ENCODE measurements at places on chromosomes 7 and 10.
A peak's percentile ranks its signal among the peaks of the same experiment; 100 is the strongest.

DNA sequence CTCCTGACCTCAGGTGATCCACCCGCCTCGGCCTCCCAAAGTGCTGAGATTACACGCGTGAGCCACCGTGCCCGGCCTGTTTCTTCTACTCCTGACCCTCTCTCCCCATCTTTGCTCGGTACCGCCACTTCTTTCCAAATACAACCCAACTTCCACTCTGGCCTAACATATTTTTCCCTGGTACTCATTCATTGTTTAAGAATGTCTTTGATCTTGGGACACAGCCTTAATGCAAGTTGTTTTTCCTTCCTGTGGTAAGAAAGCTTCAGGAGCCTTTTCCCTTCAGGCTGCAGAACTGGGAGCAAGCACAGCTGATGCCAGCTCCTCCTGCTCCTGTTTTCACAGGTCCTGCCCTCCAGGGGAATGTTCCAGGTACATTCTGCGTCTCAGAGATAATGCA lies 13.7 kb downstream of the CALML3 start:
- DNase-seq = no peak

DNA sequence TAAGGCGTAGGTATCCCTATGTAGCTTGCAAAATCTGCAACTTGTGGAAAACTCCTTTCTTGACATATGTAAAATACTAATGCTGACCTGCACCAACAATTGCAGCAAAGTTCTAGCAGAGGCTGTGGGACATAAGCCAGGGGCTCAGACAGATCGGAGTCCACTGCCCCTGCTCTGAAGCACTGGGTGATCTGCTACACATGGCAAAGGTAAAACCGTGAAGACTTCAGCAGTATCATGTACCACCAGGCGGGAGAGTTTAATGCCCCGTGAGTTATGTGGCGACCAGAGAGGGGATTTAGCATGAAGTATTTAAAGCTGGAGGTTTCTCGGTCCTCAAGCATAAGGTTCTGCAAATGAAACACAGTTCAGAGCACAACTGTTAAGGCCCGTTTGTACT lies 76.4 kb downstream of the ABCC2 start:
- no peak for DNase-seq

DNA sequence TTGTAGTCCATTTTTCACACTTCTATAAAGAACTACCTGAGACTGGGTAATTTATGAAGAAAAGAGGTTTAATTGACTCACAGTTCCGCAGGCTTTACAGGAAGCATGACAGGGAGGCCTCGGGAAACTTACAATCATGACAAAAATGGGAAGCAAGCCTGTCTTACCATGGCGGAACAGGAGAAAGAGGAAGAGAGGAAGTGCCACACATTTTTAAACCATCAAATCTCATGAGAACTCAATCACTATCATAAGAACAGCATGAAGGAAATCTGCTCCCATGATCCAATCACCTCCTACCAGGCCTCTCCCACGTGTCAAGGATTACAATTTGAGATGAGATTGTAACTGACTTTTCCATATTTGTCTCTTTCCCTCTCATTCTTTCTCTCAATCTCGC lies 9.3 kb upstream of the PNPLA8 start:
- DNase-seq = no peak

DNA sequence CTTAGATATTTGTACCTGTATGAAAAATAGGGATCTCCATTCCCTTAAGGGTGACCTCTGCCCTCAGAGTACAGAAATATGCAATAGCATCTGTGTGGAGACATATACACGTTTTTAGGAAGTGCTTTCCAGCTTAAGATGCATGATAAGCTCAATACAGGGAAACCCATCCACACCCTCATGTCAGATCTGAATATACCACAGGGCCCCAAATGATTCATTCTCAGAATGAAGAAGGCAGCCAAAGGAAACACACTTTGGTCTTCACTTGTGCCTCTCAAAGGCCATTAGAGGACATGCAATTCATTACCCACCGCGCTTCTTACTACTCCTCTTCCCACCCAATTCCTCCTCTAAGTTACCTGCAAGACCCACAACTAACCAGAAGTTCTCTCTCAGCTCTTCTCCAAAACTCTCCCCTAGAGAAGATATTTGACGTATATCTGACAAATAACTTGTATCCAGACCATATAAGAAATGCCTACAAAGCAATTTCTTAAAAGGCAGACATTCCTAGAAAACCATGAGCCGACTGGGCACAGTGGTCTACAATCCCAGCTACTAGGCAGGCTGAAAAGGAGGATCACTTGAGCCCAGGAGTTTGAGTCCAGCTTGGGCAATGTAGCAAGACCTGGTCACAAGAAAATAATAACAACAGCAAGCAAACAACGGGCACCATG lies 103.0 kb downstream of the OAT start:
- no peak for DNase-seq

- DNase-seq = no peak
Observed at GRCh38 chr7:27202018-27202861, 2.3 kb upstream of the HOXA13 start.

DNA sequence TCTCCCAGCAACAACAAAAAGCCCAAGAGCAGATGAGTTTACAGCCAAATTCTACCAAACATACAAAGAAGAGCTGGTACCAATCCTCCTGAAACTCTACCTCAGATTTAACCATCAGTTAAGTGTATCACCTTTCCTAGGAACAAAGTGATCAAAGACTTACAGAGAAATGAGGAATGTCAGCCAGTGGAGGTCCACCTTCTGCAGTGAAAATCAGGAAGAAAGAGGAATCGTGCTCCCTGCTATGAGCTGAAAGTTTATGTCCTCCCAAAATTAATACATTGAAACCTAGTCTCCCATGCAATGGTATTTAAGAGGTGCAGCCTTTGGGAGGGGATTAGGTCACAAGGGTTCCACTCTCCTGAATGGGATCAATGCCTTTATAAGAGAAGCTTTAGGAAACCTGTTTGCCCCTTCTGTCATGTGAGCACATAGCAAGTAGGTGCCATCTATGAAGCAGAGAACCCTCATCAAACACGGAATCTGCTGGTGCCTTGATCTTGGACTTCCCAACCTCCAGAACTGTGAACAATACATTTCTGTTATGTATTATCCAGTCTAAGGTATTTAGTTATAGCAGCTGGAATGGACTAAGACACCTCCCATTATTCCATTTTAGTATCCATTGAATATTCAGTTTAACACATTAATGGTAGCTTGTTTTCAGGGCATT lies 139.0 kb upstream of the FZD8 start:
- DNase-seq = no peak

GRCh38 chr10:29998142-29998808 lies 61.1 kb downstream of the JCAD start:
- DNase-seq = peak; percentile 31

DNA sequence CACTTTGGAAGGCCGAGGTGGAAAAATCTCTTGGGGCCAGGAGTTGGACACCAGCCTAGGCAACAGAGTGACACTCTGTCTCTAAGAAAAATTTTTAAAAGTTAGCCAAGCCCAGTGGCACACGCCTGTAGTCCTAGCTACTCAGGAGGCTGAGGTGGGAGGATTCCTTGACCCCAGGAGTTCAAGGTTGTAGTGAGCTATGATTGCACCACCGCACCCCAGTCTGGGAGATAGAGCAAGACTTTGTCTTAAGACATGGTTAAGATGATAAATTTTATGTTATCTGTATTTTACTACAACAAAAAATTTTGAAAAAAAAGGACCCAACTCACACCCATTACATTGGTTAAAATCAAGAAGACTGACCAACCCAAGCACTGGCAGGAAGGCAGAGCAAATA lies 44.4 kb upstream of the SMARCD3 start:
- DNase-seq = no peak

- no peak for DNase-seq
Observed at GRCh38 chr10:125123476-125124114, 36.8 kb downstream of the CTBP2 start.

GRCh38 chr7:41584746-41585145 lies 118.1 kb downstream of the INHBA start:
- DNase-seq = no peak

DNA sequence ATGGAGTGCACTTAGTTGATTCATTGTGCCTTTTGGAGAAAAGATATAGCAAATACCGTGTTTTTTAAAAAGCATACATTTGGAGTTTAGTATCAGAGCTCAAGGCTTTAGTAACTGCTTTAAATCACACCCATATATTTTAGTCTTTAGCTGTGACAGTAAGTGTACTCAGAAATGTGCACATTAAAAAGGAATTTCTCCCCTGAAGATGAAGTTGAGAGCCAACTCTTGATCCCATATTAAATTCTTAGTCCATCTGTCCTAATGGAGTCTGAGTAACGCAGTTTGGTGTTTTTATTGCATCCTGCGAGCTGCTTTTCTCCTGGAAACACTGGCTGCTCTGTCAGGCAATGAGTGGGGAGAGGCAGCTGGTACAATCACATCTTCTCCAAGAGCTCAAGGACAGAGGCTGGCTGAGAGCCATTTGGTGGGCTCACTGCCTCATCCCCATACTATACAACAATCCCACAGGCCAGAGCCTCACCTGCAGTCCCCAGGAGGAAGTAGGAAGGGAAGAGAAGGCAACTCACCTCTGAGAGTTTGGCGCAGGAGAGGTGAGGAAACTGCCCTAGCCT lies 473.6 kb upstream of the C7orf33 start:
- DNase-seq = no peak

DNA sequence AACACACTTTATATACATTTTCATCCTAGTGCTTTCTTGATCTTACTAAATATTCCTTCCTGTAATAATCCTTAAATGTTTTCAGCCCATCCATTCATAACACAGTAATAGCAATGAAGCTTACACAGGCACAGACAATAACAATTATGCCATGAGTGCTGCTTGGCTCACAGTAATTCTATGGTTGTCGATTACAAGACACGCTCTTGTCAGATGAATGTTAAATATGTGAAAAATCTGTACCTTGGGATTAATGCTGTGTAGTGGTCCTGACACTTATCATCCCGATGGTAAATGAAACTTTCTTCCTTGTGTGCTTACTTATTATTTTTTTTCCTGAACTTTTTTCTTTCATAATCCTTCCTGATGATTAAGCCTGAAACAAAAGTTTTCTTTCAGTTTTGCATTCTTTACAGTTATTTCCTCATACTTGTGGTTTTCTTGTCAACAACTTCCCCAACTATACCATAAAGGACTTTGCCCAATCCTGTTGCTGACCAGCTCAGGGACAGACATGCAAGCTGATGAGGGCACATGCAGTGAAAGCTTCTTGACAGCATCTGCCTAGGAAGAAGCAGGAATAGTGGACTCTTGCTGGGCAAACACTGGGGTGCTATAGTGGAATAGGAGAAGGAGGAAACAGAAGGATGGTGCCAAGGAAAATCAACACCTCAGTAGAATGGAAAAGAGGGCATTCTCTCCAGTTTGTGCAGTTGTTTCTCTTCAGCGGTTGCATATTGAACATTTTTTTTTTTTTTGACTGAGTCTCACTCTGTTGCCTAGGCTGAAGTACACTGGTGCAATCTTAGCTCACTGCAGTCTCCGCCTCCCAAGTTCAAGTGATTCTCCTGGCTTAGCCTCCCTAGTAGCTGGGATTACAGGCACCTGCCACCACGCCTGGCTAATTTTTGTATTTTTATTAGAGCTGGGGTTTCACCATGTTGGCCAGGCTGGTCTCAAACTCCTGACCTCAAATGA lies 6.7 kb upstream of the MGAM2 start:
- DNase-seq = no peak

DNA sequence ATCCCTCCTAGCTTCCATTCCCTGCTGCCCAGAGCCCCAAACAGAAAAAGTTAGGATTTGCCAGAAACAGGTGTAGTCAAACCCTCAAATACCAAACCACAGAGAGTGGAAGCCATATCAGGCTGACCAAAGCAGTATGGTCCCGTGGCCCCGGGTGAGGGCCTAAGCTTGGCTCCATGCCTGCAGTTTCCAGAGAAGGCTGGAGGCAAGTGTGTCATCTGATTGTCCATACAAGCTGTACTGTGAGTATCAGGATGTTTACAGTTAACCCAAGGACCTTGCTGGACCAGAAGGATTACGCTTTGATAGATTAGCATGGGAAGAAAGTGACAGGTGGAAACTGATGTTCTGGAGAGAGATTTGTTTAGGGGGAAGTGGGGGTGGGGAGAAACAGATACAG lies 96.3 kb downstream of the PRKAG2 start:
- DNase-seq = no peak

DNA sequence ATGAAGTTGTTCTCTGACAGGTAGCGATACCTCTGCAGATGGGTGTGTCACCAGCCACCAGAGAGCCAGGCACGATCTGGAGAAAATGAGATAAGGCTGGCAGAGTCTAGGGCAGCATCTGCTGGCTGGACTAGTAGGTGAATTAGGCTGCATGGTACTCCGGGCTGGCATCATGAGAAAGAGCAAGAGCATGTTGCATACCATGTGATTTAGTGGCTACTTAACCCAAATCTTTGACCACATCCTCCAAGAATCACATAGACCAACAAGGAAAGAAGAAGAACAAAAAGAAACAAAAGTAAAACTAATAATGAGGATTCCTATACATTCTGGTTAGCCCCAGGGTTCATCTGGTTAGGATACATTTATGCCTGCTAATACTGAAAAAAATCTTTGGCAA lies 23.4 kb upstream of the FAM170B start:
- no peak for DNase-seq

DNA sequence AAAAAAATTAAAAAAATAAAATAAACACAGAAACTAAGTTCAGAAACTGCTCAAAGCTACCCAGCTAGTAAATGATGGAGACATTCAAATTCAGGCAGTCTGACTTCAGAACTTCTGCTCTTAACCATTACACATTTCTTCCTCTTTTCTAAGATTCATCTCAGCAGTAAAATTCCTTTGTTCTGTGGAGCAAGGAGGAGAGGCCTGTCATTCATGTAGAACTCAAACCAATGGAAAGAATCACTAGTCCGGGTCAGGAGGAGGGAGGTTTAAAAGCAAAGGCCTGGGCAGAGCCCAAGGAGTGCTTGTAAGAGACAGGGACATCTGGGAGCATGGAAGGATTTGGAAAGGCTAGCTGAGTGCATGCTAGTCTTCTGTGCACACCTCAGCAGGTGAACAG lies 37.9 kb upstream of the DNAJB12 start:
- DNase-seq = no peak

DNA sequence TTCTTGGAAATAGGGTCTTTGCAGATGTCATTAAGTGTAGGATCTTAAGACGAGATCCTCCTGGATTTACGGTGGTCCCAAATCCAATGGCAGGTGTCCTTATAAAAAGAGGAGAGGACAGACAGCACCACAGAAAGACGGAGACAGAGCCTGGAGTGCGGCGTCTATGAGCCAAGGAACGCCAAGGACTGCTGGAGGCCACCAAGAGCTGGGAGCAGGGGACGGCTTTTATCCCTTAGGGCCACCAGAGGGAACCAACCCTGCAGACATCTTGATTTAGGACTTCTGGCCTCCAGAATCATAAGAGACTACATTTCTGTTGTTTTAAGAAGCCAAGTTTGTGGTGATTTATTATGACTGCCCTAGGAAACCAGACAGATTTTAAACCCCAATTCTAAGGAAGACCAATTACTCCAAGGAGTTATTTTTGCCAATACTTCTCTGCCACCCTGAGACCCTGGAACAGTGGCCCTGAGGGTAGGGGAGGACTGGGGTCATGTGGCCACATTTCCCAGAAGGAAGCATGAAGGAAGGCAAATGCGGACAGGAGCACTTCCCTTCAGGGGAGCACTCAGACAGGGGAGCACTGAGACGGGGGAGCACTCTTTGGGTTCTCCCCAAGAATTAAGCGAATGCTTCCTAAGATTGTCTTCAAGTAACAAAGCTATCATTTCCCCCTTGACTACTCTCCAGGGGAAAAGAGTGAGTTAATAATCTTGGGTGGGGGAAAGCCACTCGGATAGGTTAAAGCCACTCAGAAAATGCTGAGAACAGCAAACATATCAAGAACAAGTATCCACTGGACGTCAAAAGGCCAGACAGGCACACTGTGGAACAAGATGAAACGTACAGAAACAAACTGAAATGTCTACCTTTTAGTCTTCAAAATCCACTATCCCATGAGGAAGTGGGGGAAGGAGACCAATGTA lies 67.5 kb downstream of the CHST15 start:
- DNase-seq = no peak

Measured in activated CD4-positive, CD25-positive, alpha-beta regulatory T cell treated with anti-CD3 and anti-CD28 coated beads, Interleukin-2, amount 50 U/mL, for 16 hours (primary cell).